T-helper 1 cell treated with Interleukin-12 subunit alpha and Interleukin-12 subunit beta and Interleukin-4 antibody, amounts not matched to agents 30 ng/mL and 1 ng/mL, for 36 hours (primary cell): ENCODE measurements at places on chromosomes 2 and 18. TPM values are rescaled to one million over a fixed set of nuclear protein-coding genes. Genes with fewer than 3 reads are reported as not detected.

SSB gene
- total RNA-seq, result 82.4 and 86.4 TPM in 2 replicates

NAB1 gene
- 30.7 and 37.7 TPM in 2 replicates for total RNA-seq

CPLX4 gene
- total RNA-seq, result not detected in 2 replicates

C1GALT1C1L gene
- 0.17 TPM in 1 of 2 replicates, not detected in the other for total RNA-seq

TMEM17 gene
- total RNA-seq, result not detected in 2 replicates

SLC9A2 gene
- total RNA-seq, result not detected in 2 replicates
